Kidney glomerular epithelial cell (primary cell): ENCODE measurements at places on chromosomes 7 and 10.

- DNase-seq, result no peak
Observed at GRCh38 chr10:133040198-133040597, 47.5 kb upstream of the ADGRA1 start.

- DNase-seq, result no peak
Observed at GRCh38 chr7:143979998-143980397, 20.1 kb upstream of the OR6B1 start.

- DNase-seq, result no peak
Observed at GRCh38 chr7:50396856-50397255, 53.3 kb downstream of the FIGNL1 start.

GRCh38 chr10:62915158-62915557, 99.0 kb upstream of the EGR2 start:
- DNase-seq, result no peak

GRCh38 chr7:55575733-55576132, 3.4 kb upstream of the VOPP1 start:
- DNase-seq, result no peak
